Occipital lobe (tissue), 3 donors: ENCODE measurements at places on chromosomes 6 and 20. TPM values are rescaled to one million over a fixed set of nuclear protein-coding genes. Genes with fewer than 3 reads are reported as not detected.

DNA sequence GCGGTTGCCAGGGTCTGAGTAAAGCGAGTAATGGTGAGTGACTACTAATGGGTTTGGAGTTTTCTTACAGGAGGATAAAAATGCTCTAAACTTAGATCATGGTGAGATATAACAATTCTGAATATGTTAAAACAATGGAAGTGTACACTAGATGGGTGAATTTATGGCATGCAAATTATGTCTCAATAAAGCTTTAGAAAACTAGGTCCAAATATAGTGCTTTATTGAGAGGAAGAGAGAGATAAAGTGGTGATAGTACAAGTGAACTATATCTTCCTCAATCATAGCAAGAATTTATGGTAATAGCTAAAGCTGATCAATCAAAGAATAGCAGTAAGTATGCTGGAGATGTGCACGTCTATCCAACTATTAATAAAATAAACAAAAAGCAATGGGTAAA, 23.9 kb downstream of the SRPK1 start:
- no peak for DNase-seq

DNA sequence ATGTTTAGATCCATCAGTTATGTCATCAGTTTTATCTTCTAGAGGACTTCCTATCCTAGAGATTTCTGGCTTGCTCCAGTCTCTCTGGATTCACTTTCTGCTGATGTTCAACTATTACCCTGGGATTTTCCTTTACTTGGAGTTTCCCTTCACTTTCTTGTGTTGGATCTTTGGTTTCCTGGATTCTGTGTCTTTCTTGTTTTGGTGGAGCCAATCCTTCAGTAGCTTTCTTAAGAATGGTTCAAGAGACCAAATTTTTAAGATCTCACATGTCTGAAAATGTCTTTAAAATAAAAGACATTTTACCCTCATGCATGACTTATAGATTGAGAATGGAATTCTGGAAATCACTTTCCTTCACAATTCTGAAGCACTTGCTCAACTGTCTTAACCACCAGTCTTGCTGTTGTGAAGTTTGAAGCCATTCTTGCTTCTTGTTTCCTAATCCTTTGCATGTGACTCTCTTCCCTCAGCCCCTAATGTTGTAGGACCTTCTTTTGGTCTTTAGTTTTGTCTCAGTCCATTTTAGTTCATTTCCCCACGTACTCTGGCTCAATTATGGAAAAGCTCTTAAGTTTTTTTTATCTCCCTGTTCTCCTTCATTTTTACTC, 87.9 kb downstream of the ARID1B start:
- no peak for DNase-seq

- DNase-seq: no peak
Observed at GRCh38 chr6:42532038-42532669, 31.7 kb upstream of the UBR2 start.

DNA sequence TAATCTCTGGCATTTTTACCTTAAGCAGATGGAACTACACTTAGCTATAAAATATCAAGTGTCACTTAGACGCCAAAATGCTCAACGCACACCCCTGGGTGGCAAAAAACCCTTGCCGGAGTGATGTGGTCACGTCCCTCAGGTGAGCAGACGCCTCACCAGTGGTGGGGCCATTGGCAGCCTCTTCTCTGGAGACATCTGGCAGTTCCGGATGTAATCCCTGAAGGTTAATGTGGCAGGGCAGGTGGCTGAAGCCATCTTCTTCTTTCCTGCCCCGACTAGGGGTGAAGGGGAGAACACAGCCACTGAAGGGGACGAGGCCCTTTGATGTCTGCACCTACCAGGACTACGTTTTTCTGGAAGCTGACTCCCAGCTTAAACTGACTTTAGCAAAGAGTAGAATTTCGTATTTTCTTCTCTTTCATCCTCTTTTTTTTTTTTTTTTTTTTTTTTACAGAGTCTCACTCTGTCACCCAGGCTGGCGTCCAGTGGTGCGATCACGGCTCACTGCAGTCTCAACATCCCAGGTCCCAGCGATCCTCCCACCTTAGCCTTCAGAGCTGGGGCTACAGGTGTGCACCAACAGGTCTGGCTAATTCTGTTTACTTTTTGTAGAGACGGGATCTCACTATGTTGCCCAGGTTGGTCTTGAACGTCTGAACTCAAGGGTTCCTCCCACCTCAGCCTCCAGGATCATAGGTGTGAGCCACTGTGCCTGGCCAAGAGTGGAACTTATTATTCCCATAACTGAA, 152.1 kb downstream of the TTLL2 start:
- DNase-seq: no peak

DNA sequence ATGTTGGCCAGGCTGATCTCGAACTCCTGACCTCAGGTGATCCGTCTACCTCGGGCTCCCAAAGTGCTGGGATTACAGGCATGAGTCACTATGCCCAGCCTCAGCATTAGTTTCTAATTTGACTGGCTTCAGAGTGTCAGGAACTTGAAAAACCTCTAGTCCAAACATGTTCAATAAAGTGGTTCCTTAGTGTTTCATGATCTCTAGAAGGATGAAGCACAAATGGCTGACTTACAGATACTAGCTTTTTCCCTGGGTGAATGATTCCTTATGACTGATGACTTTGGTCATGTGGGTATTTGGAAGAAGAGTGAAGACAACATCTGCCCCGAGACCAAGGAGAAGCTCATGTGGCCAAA, 16.4 kb downstream of the GLYATL3 start:
- no peak for DNase-seq

DNA sequence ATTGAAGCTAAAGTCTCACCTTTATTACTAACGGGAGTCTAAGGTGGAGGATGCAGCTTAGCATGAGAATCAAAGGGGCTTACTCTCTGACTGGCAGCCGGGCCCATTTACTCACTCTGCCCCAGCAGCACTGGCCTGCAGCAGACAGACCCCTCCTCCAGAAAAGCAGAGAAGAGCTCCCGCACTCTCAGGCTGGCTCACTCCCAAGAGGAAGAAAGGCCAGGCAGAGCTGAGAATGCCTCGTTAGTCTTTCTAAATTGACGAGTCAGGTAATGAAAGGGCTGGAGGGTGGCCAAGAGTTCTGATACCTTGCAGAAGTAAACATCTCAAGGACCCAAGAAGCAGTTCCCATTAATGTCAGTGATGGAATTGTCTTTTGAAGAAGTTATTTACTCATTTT, 44.5 kb upstream of the IL20RA start:
- no peak for DNase-seq

The PMEPA1 gene
- 8.3 TPM for total RNA-seq

The SYCP2 gene
- 4.1 TPM for total RNA-seq
